ENCODE measurements at places on chromosomes 3 and 15. TPM values are rescaled to one million over a fixed set of nuclear protein-coding genes. Genes with fewer than 3 reads are reported as not detected.

The REC114 gene
- not detected for total RNA-seq

The SERINC4 gene
- total RNA-seq = 0.31 TPM

The HYAL1 gene
- 19.4 TPM for total RNA-seq

The UCN2 gene
- not detected for total RNA-seq

The LDHAL6B gene
- not detected for total RNA-seq

The IDH3A gene
- 66.9 TPM for total RNA-seq

The OXTR gene
- 1.3 TPM for total RNA-seq

The PXYLP1 gene
- total RNA-seq = 13.5 TPM

All from sciatic nerve (tissue), 2 donors.